T-helper 2 cell (primary cell): ENCODE measurements at places on chromosomes 11 and 22.

- DNase-seq, result no peak
These were observed 36.8 kb downstream of the TBX1 start for GRCh38 chr22:19797086-19798002.

DNA sequence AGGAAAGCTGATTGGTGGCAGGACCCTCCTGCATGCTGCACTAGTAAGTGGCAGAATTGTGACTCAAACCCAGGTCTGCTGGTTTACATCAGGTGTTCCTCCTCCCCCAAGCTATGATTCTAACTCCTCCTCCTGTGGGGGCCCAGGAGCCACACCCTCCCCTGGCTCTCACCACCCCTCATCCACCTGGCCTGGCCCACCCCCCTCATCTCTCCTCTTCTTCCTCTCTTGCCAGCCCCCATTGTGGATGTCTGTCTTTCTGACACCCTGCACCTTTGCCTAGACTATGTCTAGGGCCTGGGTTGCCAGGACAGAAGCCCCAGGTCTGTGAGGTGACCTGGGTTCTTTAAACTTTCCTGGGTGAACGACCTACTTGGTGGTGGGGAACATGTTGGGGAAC, 59.9 kb downstream of the GRIK4 start:
- no peak for DNase-seq

DNA sequence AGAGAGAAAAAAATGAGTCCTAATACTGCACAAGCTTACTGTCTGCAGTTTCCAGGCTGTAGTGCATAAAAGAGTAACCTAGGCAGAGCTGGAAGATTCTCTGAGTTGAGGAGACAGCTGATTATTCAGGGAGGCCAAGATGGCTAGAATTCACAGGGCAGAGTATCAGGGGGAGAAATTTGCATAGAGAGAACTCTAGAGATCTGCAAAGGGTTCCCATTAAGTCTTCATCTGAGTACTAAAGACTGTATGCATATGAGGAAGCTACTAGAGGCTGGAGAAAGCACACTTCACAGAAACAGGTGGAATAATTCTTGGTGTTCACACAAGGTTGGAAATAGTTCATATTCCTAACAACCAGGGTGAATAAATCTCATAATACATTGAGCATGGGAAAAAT, 66.6 kb upstream of the RRAS2 start:
- no peak for DNase-seq

DNA sequence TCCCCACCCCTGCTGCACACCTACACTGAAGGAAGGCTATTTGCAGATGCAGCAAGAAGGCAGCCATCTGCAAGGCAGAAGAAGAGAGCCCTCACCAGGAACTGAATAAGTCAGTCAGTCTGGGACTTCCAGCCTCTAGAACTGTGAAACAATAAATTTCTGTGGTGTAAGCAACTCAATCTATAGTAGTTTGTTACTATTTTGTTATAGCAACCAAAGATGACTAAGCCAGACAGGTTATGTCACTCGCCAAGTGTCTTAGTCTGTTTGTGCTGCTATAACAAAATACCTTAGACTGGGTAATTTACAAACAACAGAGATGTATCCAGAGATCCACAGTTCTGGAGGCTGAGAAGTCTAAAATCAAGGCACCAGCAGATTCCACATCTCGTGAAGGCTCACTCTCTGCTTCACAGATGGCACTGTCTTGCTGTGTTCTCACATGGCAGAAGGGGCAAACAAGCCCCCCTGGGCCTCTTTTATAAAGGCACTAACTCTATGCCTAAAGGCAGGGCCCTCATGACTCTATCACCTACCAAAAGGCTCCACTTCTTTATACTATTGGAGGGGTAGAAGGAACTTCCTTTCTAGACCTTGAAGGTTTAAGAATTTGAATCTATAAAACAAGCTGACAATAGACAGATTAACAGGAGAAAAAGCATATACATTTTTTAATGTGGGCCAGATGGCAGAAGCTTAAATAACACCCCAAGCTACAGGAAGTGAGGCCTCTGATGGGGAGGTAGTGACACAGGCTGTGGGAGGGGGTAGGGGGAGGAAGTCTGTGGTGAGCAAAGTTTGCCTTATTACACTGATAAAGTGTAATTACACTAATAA, 12.3 kb downstream of the APOL6 start:
- DNase-seq, result peak; percentile 92

DNA sequence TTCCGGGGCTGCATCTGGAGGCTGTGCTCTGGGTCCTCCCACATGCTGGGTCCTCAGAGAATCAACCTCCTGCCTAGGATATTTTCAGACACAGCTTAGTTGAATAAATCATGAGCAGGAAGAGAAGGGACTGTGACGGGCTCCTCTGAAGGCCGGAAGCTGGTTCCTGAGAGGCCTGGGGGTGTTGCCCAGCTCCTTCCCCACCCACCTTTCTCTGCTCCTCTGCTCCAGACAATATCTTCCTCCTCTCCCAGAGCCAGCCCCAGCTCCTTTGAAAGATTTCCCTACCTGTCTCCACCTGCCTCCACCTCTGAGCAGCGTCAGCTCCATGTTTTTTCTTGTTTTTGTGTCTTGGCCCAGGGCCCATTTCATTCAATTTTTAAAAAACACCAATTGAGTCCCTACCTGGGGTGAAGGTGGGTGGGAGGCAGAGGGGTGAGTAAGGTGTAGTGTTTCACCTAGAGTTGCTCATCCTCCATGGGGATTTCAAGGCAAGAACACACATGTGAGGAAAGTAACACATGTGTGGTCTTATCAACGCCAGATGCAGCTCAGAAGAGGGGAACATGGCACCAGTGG, 24.8 kb upstream of the THY1 start:
- DNase-seq, result no peak

- DNase-seq, result no peak
These were observed 100.1 kb upstream of the BID start for GRCh38 chr22:17874231-17874905.

DNA sequence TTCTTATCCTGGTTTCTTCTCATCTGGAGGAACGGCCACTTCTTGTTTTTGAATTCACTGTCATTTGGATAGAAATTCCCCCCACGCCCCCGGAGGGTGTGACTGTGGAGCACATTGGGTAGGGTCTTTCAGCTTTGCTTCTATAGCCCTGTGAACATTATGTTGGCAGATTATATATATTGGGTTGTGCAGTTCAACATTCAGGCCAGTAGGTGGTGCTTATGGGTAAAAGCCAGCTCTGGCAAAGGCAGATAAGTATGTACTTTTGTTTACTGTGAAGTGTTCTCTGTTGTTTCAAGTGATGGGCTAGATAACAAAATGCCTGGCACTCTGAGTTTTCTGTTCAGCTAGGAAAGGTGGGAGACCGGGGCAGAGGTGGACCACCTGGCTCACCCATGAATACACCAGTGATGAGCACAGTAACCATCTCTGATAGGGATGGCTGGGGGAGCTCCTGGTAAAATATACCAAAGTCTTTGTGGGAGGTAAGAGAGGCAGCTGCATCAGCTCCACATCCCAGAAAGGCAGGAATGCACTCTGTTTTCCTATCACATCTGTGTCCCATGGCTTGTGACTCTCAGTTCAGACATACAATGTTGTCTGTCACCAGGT, 1348.2 kb upstream of the RAG2 start:
- DNase-seq, result peak; percentile 11

DNA sequence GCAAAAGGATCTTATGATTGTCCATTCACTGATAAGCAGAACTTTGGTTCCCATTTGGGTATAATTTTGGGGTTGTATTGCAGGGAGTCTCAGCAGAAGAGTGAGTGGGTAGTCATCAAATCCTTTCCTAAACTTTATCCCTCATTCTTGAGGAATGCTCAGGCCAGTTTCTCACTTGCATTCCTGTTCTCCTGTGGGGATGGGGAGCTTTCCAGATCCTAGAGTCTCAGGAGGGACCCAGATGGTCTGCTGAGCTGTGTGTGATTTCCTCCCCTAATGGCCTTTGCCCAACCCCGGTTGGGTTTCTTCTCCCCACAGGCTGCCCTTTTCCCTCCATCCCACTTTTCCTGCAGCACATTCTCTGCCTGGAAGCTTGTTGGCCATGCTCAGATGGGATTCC, 79.9 kb downstream of the MIAT start:
- no peak for DNase-seq

DNA sequence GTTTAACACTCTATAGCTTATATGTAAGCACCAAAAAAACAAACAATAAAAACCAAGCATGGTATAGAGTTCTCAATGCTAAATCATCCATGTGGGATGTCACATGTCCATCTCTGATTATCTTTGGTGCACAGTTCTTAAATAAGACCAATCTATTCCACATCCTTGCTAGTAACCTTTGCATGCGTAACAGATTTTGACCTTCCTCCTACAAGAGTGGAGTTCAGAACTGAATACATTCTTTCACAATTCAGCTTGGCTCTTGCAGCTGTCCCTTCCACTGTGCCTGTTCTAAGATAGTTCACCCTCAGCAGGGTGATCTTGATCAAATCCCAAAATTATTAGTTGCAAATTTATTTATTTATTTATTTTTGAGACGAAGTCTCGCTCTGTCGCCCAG, 21.1 kb downstream of the PRR14L start:
- DNase-seq, result no peak

DNA sequence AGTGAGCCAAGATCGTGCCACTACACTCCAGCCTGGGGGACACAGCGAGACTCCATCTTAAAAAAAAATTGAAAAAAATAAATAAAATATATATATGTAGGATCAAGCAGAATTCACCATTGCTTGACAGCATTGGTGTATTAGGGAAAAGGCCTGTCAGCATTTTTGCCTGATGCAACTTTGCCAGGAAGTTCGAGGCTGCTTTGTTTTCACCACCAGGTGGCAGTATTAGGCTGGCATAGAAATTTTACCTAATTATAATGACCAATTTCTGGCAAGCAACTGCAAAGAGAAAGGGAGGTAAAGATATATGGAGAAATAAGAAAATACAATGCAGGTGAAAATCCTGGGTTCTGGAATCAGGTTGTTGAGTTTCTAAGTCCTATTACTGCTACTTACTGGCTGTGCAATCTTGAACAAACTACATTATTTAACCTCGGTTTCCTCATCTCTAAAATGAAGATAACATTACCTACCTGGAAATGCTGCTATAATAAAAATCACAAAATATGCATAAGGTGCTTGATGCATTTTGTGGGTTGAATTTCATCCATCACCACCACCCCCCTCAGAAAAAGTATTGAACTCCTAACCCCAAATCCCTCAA, 24.7 kb downstream of the LAYN start:
- peak; percentile 50 for DNase-seq

DNA sequence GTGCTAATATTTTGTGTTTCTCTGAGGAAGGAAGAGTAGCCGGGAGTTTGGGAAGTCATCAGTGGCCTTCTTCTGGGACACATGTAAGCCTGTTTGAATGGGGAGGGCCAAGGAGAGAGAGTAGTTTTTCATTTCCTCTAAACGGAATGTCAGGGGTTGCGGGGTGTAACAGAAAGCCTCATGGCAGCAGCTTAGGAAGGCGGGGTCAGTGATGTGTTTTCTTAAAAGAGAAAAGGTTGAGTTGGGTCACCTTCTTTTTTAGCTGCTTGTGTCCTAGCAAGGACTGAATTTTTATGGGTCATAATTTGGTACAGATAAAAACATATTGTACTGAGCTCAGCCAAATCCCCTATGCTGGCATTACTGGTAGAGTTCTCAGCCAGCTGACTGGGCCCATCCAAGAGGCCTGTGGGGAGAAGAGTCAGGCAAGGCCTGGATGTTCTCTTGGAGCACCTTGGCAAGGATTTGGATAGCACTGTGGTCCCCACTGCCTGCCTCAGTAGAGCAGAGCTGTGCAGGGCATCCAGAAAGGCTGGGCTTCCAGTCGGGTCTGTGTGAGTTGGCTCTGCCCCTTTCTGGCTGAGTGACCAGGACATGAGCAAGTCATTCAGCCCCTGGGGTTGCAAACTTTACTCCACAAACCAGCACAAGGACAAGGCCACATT, 29.4 kb upstream of the NAV2 start:
- no peak for DNase-seq

DNA sequence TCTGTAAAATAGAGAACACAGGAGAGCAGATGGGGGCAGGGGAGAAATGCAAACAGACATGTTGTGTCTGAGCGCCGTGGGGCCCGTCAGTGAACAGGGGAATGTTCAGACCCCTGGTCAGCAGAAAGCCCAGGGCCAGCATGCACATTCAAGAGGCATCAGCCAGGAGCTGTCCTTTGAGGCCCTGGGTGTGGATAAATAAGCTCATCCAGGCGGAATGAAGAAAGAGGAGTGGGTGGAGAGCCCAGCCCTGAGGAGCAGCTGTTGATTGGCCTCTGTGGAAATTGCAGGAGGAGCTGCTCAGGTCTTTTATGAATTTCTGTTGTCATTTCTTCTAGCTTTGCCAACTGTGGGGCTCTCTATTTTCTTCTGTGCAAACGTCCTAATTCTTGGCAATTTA, 49.7 kb upstream of the CECR2 start:
- no peak for DNase-seq

DNA sequence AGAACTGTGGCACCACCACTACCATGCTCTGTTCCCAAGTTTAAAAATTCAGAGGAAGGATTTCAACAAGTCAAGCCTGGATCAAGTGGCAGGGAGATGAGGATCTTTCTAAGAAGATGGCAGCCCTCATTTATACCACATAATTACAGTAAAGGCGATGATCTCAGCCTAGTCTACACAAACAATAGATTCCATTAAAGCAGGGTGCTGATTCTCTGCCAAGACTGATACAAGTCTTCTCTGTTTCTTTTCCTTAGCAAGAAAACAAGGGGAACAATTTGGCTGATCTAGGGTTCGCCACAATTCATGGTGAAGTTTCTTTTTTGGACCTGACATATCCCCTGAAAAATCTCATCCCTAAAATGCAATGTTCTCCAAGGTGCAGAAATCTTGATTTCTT, 73.9 kb downstream of the PPFIBP2 start:
- no peak for DNase-seq

DNA sequence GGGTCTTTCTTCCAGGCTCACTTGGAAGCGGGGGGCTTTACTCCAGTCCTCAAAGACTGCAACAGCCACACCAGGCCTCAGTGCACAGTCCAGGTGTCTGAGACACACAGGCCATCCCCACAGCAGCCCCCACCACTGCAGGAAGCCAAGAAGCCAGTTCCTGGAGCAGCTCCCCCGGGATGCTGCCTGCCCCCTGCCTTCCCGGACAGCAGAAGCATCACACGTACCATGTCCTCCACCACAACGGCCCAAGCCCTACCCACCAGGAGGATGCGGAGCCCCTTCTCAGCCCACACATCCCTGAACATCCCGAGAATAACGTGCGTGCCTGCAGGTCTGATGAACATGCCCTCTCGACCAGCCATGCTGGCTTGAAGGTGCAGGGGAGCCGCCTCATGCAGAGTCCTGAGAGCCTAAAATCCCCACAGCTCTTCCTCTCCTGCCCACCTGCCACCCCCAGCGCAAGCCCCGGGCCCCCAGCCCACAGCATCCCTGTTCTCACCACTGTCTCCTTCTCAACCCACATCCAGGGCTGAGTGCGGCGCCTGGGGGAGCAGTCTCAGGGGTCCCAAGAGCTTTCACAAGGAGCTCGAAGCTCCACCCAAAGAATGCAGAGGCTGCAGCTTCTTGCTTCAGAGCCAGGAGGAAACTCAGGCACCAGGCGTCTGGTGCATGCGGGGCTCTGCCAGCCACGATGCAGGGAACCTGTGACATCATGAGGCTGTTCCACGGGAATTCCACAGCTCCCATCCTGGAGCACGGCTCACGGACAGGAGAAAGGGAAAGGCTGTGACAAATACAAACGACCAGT, 209.6 kb downstream of the BRD1 start:
- DNase-seq, result no peak

GRCh38 chr11:73226297-73227006, 8.4 kb downstream of the P2RY2 start:
- DNase-seq, result no peak
